EH (cell line): ENCODE measurements at places on chromosomes 4 and X.

GRCh38 chr4:25700661-25701060 is 45.0 kb downstream of the SLC34A2 start:
- no peak for DNase-seq

- DNase-seq, result peak; percentile 54
These were observed 66.0 kb upstream of the C4orf54 start for GRCh38 chr4:99723612-99724011.

DNA sequence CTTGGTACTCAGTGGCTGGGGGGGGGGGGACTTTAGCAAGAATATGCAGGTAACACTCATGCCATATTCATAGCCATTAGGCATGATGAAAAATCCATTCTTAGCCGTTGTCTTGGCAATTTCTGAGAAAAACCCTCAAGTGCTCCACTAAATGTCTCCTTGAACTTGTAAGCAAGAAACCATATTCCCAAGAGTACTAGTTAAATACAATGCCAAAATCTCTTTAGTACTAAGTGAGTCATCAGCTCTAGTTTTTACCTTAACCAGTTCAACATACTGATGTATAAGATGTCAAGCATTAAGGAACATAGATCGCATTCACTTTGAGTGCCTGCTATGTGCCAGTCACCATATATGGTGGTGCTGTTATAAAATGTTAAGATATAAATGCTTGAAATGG is 27.5 kb downstream of the UBE2D3 start:
- DNase-seq, result no peak

- no peak for DNase-seq
These were observed 40.6 kb upstream of the SORCS2 start for GRCh38 chr4:7151668-7152227.

DNA sequence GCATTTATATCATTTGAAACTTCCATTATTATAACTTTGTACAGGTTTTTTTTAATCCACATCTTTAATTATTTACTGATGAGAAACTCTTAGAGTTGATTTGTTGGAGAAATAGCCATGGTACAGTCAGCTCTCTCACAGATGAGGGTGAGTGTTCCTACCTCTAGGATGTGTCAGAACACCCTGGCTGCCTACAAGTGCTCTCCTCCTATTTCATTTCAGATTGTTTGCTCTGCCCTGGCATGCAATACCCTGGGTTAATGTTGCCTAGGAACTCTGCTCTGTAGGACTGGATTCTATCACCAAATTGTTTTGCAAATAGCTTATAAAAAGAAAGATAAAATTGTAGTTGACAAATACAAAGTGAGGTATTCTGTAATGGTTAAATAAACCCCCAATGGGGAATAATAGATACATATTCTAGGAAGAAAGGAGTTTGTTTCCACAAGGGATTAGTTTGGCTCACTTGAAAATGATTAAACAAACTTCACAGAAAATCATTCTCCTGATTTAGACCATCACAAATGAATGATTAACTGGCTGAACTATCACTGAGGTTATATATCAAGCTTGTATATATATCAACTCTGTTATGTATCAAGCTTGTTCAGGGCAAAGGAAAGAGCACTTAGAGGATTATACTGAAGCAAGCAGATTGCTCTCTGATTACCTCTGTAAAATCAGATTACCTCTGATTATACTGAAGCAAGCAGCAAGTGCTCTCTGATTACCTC is 150.0 kb downstream of the PDE5A start:
- DNase-seq, result no peak

DNA sequence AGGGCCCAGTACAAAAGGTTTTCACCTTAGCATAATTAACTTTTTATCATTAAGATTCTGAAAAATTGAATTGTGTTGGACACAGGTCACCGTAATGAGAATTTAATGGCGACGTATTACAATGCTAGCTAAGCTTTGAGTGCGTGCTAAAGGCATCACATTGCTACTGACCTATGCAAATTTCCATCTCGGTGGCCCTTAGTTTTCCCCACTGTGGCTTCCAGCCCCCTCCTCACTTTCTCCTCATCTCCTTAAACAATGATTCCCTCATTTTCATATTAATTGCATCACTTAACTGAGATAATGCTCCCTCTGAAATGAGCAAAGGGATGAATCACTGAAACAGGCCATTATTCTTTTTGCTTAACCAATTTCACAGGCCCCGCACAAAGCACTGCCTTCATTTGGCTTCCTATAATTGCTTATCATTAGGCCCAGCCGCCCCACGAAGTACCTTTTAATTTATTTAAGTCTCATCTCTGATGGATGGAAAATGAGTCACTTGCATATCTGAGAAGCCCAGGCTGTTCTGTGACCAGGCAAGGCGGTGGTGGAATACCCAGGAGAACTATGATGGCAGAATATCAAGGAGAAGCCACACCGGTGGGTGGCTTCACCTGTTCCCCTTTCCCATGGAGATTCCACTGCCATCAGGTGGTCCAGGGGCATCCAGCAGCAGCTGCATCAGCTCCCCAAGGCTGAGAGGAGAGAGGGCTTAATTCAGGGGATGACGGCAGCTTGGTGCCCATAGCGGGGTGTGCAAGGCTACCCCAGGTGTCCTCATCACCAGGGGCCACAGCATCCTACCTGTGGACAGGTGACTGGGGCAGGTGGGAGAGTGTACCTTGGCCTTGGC is 223.8 kb upstream of the BOD1L1 start:
- DNase-seq, result no peak

DNA sequence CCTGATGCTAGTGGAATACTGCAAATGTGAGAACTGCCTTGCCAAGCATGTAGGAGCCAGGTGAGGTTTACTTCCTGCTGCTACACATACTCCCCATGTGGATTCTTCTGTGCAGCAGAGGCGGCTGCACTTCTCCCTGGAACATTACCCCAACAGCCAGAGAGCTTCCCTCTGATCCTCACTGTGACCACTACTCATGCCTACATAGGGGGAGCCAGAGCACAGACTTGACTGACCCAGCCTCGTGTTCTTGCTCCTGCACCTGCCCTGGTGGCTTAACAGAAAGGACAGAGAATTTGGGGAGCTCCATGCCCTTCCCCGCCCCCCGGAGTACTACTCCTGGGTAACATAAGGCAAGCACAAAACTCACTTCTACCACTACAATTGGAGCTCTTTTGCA is 38.4 kb downstream of the UGT2A2 start:
- no peak for DNase-seq

DNA sequence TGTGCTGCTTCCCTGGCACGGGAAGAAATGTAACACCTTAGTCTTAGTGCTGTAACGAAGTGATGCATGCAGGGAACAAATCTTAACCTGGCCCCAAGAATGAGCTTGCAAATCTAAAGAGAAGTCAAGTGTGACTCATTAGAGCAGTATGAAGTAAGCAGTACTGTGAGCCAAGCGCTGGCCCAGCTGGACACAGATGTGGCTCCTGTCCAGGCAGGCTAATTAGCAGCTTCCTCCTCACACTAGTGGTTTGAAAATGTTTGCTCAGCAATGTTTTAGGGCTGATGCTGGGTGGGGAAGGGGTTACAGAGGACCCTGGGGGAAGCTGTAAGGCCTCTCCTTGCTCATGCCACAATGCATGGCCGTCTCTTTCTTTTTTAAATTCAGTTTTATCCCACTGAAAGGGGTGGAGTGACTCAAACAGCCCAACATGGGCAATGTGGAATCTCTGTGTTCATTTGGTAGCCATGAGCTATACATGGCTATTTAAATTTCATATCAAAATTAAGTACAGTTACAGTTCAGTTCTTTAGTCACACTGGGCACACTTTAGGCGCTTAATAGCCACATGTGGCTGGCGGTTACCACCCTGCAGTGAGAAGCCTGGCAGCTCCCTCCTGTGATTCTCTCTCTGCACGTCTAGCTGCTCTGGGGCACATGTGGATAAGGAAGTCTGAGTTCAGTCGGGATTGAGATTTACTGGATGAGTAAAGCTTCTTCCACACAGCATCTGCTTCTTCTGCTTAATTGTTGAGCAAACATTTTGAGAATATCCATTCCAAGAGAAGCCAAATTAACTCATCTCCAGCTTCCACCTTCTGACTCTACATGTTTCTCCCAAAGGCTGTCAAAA is 48.8 kb downstream of the MAP7D2 start:
- DNase-seq, result peak; percentile 86

DNA sequence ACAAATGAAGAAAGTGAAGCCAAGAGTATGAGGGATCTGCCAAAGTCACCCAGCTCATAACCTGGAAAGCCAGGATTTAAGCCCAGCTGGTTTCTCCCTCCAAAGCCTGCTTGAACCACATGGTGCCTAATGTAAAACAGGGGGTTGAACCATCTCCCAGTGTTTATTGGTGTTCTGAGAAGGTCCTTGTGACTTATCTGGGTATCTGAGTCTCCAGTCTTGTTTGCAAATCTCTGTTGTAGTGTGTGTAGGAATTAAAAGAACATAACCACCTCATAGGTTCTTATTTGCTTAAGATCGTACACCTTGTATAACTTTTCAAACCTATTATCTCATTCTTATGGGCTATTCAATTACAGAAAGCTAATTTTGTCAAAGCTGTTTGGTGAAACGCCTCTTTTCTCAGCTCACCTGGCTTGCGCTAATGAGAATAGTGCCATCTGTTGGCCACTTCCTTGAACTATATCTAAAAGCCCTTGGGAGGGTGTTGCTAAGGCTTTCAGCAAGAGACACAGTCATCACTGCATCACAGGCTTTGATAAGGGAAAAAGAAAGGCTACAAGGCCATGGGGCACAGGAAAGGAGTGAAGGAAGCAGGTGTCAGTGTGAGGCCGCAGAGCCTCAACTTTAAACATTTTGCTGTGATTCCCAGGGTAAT is 34.0 kb downstream of the ETDB start:
- DNase-seq, result peak; percentile 59

DNA sequence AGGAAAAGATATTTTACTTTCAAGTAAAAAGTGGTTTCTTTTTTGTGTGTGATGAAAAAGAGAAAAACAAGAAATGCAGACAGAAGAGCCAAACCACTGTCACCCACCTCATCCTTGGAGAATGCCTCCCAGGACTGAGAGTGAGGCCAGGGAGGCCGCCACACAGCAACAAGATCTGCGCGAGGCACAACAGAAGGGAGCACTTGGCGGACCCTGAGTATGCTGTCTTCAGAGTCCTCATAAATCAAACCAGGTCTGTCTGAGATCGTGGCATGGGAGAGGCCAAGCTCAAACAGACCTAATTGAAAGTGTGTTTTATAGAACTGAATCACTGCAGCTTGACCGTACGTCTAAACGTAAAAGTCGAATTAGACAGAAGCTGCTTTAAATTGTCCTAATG is 134.3 kb upstream of the VCX2 start:
- no peak for DNase-seq

DNA sequence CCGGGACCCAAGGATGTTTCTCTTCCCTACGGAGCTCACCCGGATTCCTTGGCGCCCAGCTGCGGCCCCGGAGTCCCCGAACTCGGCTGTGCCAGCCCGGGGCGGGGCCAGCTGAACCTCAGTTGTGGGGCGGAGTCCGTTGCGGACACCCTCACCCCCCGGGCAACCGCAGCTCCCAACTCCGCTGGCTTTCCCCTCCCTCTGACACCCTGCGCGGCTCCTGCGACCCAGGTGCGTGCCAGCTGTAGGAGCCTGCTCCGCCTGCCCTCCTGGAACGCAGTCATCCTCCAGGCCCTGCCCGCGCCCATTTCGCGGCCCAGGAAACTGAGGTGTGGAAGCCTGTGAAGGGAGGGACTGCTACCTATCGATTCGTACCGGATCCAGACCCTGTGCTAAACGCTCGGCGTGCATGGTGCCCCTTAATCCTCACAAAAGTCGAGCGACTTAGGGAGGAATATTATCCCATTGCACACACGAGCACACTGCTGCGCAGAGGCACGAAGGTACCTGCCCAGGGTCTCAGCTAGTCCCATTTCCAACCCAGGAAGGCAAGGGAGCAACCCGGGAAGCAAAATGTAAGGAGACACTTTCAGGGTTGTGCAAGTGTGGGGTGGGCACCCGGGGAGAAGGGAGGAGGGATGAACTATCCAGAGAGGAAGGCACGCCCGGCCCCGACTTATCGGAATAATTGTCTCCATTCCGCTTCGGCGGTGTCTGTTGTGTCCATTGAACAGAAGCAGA is 12.3 kb downstream of the MSX1 start:
- DNase-seq, result no peak

DNA sequence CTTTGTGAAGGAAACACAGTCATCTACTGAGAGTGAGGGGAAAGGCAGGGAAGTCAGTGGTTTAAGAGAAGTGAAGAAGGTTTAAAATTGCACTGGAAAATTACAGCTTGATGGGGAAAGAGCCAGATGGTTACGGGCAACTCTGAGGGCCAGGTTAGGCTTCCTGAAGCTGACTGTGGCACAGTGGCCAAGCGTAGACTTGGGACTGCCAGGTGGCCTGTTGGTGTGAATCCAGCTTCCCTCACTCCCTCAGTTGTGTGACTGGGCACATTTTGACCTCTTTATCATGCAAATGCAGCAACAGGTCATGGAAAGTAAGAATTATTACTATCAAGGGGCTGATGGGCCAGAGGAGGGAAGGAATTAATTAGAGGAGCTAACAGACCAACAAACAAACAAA is 390.1 kb downstream of the UNC5C start:
- no peak for DNase-seq

DNA sequence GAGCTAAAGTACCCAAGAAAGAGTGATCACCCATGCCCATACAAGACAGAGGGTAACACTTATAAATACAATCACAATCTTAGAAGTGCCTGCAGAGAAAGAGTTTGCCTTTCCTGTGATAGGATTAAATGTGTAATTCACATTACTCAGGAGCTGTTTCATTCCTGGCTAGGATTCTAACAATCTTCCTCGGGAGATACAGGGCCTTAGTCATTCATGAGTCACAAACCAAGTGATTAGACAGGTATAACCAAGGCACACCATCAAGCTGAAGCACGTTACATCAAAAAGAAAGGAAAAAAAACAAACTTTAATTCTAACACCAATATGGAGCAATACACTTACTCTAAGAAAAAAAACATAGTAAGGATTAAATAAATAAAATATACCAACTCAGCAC is 14.9 kb downstream of the ABCG2 start:
- peak; percentile 70 for DNase-seq

DNA sequence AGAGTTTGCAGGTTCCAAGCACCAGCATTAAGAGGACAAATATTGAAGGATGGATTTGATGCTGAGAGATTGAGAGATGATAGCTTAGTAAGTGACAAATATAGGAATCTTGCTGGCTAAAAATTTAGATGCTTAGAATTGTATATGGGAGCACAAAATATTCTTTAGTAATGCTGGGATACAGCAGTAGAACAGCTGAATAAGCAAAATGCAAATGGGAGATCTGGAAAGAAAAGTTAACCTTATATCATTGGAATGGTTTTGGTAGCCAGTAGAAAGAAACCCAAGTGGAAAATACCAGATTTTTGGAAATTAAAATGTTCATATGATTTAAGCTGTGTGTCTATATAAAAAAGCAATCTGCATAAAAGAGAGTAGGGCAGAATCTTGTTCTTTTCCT is 308.6 kb upstream of the CPEB2 start:
- DNase-seq, result no peak

GRCh38 chr4:158710814-158711213 is 12.4 kb downstream of the PPID start:
- DNase-seq, result peak; percentile 52
